Adrenal gland (tissue), 19 donors: ENCODE measurements at places on chromosomes 12 and 14. TPM values are rescaled to one million over a fixed set of nuclear protein-coding genes. Genes with fewer than 3 reads are reported as not detected.
A peak's percentile ranks its signal among the peaks of the same experiment; 100 is the strongest.

The RIPK3 gene
- total RNA-seq = 0.78 TPM

DNA sequence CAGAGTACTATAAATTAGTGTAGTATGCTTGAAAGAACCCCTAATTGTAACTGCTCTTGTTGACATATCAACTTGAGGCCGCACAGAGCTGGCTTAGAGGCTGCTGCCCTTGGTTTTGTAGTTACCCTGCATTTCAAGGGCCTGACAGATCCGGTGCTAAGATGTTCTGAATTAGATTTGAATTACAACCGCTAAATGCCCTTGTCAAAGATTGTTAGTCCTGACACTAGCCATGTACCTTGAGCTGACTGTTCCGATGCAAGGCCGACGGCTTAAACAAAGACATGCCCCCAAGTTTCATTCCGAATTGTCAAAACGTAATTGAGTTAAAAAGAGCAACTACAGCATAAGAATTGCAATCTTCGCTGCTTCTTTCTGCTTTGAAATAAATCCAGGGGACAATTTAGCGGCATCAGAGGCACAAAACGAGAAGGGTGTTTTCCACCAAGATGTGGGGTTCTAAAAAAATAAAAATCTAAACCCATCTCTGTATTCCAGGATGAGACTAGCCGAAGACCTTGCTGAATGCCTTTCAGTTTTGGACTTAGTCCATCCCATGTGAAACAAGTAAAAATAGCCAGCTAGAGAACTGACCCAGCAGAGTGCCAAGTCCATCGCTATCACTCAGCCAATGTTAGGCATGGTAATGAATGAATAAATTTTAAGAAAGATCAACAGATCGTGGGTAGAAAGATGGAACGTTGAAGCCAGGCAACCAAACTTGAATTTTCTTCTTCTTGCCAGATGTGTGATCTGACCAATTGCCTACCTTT, 148.7 kb downstream of the DICER1 start:
- no peak for DNase-seq

- no peak for DNase-seq
Observed at GRCh38 chr12:128458301-128458974, 191.5 kb downstream of the TMEM132C start.

GRCh38 chr14:38290601-38291188, 34.8 kb upstream of the CLEC14A start:
- DNase-seq = no peak

GRCh38 chr12:21774358-21775132, at the start of gene KCNJ8:
TSS of gene KCNJ8 (minus strand) at chr12:21774706. CDS start at chr12:21773616, 1,090 bp downstream.
- peak; percentile 89 for DNase-seq

The TPPP2 gene
- not detected for total RNA-seq

GRCh38 chr12:114215746-114216145, 190.2 kb downstream of the TBX5 start:
- no peak for DNase-seq

The OLR1 gene
- 0.39 TPM for total RNA-seq

DNA sequence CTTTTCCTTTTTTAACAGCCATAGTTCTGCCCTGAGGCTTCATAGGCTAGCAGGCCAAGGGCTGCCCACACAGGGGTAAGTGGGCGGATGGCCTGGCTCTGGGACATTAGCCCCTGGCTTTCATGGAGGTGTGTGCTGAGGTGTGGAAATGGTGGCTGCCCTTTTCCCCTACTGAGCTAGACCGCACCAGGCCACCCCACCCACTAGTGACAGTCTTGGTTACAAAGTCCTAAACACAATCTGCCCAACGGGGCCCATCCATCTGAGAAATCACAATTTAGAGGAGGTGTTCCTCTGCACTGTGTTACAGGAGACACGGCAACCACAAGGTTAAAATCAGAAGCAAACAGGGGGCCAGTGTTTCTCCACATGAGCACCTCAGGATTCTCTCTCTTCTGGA, 35.6 kb downstream of the APPL2 start:
- DNase-seq = no peak

The RHOJ gene
- 6.8 TPM for total RNA-seq

- no peak for DNase-seq
Observed at GRCh38 chr14:41634286-41634685, 27.6 kb downstream of the LRFN5 start.

- no peak for DNase-seq
Observed at GRCh38 chr12:109291117-109291516, 18.0 kb downstream of the FOXN4 start.

DNA sequence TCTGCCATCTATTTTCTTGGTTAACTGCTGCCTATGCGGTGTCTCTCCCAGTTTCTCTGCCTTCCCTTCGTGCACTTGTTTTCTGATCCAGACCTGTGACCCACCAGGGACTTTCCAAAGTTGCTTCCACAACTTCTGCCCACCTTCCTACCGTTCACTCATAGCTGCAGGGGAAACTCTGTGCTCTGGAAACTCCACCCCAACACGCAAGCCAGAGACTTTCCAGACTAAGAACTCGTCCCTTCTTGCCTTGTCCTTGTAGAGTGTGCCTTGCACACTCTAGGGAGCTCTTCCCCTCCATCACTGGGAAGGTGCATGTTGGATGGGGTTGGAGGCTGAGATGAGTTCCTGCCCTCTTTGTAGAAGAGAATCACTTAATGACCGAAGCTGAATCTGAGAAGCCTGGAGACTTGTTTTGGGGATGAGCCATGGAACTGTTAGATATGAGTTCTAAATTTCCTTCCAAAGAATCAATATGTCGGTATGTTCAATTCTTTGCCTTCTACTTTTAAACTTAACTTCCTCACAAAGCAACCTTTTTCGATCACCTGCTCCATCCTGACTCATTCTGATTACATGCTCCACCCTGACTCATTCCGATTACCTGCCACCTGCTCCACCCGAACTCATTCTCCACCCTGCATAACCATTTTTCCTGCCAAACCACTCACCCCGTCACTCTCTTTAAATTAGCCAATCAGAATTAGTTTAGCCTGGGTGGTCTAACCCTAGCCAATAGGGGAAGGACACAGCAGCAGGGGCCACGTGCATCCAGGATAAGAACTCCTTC, 82.1 kb upstream of the CAPRIN2 start:
- DNase-seq = no peak

The FAM186B gene
- total RNA-seq = 1.1 TPM

DNA sequence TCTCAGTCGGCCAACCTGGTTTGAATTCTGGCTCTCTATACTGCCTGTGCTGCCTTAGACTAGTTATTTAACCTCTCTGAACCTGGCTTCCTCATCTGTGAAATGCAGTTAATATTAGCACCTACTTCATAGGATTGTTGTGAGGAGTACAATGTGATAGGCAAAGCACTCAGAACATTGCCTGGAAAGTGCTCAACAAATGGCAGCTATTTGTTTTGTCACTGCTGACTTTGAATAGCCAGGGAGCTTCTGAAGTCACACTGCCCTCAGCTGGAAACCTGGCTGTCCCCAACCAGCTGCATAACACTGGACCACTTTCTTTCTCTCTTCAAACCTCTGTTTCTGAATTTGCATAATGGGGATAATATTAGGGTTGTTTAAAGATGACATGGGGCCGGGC, 9.6 kb downstream of the TMEM30B start:
- no peak for DNase-seq

The KCNA1 gene
- not detected for total RNA-seq

DNA sequence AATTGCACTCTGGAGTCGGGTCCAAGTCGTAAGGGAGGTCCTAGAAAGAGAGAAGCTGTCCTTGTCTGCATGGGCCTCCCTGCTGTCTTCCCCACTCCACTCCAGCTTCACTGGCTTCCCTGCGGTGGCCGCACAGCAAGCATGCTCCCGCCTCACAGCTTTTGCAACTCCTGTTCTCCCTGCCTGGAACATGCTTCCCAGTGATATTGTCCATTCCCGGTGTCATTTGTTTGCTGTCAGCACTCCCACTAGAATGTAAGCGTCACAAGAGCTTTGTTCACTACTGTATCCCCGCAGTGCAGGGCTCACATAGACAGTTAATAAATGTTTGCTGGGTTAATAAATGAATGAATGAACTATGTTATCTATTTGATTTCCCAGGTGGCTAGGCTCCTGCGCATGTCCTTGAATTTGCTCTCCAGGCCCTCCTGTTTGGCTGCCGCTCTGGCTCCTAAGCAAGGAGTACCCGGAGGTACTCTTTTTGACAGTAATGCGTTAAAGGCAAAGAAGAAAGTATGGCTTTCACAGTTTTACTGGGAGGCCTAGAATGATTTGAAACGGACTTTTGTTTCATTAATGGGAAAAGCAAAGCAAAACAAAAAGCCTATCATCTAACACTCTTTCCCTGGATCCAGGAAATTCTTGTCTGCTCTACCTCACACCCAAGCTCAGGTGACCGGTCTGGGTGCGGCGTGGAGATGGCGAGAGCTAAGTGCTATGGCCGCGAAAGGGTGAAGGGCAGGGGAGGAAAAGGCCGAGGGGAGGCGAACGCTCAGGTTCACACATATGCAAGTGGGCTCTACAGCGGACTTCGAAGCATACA, 6.2 kb upstream of the SLC7A7 start:
- DNase-seq = no peak

The CD163 gene
- 345 TPM for total RNA-seq

The PRR4 gene
- 2.5 TPM for total RNA-seq

The TOMM20L gene
- not detected for total RNA-seq

The TAS2R50 gene
- total RNA-seq = 1.0 TPM

The BEST3 gene
- 1.5 TPM for total RNA-seq

- no peak for DNase-seq
Observed at GRCh38 chr14:42173206-42173605, 566.5 kb downstream of the LRFN5 start.

The BCL7A gene
- 11.5 TPM for total RNA-seq

GRCh38 chr12:41264281-41264680, 76.2 kb downstream of the PDZRN4 start:
- DNase-seq = no peak

GRCh38 chr14:95291859-95292542, 27.7 kb downstream of the CLMN start:
- peak; percentile 68 for DNase-seq

The TMPRSS12 gene
- not detected for total RNA-seq

GRCh38 chr12:107480836-107481608, 204.6 kb upstream of the PWP1 start:
- DNase-seq = no peak

The REC8 gene
- 13.5 TPM for total RNA-seq

GRCh38 chr12:77019920-77020319, 45.4 kb downstream of the E2F7 start:
- no peak for DNase-seq

DNA sequence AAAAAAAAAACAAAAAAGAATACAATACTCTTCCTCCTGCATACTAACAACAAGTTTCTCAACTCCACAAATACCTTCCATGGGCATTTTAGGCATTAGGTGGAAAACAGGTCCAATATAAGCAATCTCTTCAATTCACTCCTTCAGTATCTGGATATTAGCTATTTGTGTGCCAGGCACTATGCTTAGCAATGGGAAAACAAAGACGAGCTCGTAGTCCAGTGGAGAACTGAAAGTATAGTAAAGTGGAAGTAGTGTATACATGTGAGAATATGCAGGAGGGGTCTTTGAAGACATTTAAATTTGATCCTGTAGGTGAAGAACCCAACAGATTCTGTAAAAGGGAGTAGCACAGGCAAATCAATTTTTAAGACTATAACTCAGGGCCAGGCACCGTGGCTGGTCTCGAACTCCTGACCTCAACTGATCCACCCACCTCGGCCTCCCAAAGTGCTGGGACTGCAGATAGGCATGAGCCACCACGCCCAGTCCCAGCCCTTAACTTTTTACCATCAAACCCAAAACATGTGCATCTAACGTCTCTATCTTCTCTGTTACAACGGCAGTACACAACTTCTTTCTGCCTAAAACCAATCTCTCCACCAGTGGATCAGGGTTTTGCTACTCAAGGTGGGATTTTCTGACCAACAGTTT, 10.6 kb downstream of the HECTD1 start:
- no peak for DNase-seq

DNA sequence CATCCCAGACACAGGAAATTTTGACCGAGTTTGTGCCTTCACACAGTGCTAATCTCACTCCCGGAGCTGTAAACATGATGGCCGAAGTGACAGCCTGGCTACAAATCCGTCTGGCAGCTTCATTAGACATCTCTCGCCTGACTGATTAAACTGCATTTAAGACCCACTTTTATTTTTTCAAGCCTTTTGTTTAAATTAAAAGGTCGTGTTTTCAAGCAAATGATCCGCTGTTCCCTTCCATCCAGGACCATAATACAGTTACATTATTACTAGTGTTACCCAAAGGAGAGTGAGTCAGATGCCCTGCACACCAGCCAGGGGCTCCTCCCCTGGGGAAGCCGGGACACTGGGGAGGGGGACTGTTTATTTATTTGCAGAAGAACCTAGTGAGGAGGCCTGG, 200.2 kb downstream of the EXOC5 start:
- DNase-seq = no peak

DNA sequence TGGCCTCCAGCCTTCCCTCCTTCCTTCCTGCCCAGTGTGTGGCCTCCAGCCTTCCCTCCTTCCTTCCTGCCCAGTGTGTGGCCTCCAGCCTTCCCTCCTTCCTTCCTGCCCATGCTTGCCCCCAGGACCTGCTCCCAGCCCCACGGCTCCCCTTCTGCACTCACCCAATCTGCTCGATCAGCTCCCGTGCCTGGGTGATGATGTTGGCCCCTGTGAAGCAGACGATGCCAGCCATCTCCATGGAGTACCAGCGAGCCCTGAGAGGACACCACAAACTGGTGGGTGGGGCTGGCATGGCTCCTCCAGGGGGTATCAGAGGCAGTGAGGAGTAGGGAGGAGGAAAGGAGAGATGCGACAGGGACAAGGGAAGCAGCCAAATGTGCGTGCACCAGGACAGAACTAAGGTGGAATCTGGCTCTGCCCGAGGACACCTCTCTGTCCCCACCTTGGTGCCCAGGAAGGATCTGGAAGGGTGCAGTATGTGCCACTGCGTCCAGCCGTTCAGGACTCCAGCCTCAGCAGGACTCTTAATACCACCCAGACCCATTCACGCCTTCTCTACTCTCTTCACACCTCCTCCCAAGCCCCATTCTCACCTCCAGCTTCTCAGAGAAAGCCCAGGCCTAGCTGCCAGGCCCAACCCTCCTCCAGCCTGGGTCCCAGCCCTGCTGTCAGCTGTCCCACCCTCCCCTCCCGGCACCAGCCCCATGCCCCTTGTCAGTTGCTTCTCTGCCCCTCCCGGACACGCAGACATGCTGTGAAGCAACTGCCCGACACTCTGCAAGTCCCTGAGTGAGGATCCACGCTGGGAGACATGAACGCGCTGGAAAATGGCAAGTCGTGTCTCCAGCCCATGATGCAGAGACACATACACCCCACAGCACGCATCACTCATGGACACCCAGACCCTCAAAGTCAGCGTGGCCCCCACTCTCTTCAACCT, 22.7 kb downstream of the POLE start:
- DNase-seq = no peak
